ENCODE measurements at places on chromosomes 1 and 21.

DNA sequence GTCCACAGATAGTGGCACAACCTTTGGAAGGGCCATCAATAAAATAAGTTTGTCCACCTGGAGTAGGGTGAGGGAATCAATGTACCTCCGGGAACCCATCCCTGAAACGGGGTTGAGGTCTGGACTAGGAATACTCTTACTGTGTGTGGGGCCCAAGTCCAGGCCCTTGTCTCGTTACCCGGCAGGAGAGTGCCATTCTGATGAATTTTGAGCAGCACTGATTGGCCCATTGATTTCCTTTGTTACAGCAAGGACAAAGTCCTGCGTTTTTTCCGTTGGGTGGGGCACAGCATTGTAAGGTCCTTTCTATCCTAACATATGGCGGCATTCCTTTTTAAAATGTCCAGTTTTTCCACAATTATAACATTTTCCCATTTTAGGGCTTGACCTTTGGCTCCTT, 75.2 kb downstream of the AXDND1 start:
- DNase-seq, result no peak

DNA sequence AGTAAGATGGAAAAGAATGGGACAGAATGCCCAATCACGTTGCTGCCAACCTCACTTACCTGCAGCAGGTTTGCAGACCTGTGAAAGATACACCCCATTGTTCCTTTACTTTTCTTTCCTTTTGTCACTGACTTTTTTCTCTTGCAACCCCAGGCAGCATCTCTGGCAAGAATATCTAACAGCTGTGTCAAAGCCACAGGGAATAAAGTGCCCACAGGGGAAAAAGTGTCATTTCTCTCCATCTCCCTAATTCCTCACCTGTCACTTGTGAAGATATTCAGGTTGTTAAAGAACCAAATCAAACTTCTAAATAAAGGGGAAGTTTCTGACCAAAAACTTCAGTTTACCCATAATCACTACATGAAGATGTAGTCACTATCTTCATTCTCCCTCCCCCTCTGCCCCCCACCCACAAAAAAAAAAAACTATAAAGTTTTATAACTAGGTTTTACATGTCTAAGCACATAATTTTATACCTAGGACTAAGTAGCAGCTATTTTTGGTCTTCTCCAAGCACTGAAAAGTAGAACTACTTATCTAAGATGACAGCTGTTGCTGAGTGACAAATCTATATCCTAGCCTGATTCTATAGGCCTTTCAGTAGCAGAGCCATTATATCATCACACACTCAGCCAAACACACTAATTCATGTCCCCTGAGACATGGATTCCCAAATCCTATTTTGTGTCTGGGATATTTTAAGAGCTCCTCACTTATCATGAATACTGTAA, 54.9 kb downstream of the TBX15 start:
- no peak for DNase-seq

GRCh38 chr1:81374481-81374880, 426.3 kb upstream of the ADGRL2 start:
- DNase-seq, result no peak

DNA sequence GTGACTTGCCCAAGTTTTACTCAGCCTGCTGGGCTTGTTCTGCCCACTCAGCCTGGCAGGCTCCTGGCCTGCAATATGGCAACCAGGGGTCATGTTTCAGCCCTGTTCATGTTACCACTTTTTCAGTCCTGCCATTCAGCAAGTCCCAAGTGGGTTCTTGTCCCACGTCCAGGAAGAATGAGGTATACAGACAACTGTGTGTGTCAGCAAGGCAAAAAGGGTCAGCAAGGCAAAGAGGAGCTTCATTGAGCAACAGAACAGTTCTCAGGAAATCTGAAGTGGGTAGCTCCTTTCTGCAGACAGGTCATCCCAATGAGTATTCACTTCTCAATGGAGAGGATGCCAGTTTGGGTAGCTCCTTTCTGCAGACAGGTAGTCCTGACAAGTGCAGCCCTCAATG, 1233.3 kb upstream of the B3GALT2 start:
- DNase-seq, result no peak

DNA sequence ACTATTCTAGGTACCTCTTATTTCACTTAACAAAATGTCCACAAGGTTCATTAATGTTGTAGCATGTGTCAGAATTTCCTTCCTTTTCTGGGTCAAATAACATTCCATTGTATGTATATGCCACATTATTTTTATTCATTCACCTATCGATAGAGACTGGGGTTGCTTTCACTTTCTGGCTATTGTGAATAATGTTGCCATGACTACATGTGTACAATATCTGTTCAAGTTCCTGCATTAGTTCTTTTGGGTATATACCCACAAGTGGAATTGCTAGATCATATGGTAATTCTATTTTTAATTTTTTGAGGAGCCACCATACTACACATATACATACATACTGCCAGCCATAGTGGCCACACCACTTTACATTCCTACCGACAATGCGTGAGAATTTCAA, 158.4 kb downstream of the ZZZ3 start:
- DNase-seq, result no peak

DNA sequence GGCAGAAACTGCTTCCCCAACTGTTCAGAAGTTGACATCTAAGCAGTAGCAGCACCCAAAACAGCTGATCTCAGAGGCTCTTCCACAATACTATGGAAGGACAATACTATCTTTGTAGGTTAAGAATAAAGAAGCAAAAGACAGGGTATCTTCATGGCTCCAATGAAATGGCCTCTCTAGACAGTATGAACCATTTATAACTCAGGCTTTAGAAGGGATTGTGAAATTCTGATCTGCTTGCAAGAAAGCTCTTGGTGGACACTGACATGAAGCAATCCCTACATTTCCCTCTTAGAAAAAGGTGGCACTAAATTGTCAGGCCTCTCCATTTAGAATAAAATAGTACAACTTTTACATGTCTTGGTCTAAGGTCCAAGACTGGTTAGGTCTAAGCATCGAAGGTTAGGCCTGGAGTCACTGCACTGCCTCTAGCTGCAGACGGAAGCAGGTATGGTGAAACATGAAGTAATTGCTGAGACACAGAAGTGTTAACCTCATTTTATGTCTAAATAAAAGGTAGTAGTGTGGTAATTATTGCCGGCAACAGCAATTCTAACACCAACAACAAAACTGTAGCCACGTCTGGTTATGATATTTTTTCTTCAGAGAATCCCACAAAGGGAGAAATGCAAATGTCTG, 50.6 kb upstream of the HP1BP3 start:
- no peak for DNase-seq

DNA sequence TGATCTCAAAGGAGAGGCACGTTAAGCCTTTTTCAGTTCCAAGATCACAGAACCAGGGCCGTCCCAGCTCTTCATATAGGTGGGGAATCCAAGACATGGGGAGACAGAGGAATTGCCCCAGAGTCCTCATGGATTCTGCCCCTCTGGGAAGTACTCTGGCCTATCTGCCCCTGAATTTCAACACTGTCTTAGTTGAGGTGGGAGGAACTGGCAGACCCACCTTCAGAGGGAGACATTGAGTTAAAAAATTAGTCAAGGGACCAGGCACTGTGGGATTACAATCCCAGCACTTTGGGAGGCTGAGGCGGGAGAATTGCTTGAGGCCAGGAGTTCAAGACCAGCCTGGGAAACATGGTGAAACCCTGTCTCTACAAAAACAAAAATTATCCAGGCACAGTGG, 2.1 kb upstream of the KNCN start:
- no peak for DNase-seq

- DNase-seq, result no peak
Measured at GRCh38 chr1:199352351-199352750, 675.2 kb upstream of the NR5A2 start.

GRCh38 chr1:235736263-235736662, 86.7 kb upstream of the GNG4 start:
- no peak for DNase-seq

- DNase-seq, result no peak
Measured at GRCh38 chr21:29708401-29708800, 231.4 kb downstream of the GRIK1 start.

DNA sequence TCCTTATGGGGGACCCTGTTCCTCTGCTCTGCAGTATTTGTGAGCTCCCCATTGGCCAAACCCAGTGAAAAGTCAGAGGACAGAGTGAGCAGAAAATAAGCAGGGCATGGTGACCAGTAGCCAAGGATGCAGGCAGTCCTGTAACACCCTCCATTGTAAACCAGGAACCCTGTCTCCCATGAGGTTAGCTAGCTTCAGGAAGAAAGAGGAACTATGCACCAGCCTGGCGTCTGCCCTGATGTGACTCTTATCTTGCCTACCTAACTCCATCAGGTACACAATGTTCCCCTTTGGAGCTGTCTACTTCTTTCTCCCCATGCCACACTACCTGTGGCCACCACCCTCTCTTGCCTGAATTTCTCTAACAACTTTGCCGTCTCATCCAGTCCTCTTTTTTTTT, 119.2 kb downstream of the LRIG2 start:
- DNase-seq, result no peak

DNA sequence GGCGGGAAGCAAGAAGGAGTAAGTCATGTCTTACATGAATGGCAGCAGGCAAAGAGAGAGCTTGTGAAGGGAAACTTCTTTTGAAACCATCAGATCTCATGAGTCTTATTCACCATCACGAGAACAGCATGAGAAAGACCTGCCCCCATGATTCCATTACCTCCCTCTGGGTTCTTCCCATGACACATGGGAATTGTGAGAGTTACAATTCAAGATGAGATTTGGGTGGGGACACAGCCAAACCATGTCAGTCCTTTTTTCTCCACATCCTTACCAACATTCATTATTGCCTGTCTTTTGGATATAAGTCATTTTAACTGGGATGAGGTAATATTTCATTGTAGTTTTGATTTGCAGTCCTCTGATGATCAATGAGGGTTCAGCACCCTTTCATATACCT, 81.0 kb downstream of the DIRAS3 start:
- no peak for DNase-seq

DNA sequence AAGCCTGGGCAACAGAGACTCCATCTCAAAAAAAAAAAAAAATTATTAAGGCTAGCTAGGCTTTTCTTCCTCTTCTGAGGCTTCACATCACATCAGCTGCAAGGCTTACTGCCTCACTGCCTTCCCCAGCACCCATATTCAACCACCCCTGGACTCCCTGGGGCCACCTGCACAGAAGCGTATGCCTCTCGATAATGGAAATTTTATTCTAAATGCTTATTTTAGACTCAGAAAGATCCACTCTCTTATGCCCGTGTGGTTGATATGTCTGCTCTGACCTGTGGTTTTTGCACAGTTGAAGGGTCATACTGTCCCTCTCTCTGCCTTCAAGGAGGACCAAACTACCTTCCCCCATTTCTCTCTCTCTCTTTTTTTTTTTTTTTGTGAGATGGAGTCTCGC, 1.5 kb upstream of the FCRLA start:
- DNase-seq, result no peak

DNA sequence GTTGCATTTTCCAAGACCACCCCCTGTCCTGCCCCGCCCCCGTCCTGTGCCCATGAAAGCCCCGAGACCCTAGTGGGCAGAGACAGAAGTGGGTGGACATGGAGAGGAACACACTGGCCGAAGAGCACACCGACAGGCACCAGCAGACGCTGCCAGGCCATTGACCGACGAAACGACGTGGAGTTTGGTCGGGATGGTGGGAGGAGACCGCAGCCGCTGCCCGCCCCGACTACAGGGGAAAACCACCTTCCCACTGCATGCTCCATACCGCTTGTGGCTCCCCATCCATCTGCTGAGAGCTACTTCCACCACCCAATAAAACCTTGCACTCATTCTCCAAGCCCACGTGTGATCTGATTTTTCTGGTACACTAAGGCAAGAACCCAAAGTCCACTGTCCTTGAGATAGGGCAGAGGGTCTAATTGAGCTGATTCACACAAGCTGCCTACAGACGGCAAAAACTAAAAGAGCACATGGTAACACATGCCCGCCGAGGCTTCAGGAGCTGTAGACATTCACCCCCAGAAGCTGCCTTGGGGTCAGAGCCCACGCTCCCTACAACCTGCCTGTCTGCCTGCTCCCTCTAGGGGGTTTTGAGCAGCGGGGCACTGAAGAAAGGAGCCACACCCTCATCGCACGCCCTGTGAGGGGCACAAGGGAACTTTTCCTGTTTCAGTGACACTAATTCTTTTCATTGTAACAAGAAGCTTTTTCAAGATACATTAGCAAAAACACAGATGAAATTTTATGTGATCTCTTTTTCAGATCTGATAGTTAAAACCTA, 81.2 kb upstream of the RAB3GAP2 start:
- DNase-seq, result no peak

- DNase-seq, result no peak
Measured at GRCh38 chr1:184911103-184911745, 63.1 kb downstream of the NIBAN1 start.

GRCh38 chr1:24415910-24416665, 486 bp downstream of the NIPAL3 start:
- no peak for DNase-seq

- DNase-seq, result no peak
Measured at GRCh38 chr1:22778862-22779520, 68.4 kb downstream of the EPHB2 start.

- DNase-seq, result no peak
Measured at GRCh38 chr1:88698140-88698539, 14.1 kb downstream of the PKN2 start.

GRCh38 chr1:172637522-172637921, 21.4 kb upstream of the FASLG start:
- no peak for DNase-seq

GRCh38 chr1:66951513-66951912, 26.7 kb downstream of the MIER1 start:
- DNase-seq, result no peak

DNA sequence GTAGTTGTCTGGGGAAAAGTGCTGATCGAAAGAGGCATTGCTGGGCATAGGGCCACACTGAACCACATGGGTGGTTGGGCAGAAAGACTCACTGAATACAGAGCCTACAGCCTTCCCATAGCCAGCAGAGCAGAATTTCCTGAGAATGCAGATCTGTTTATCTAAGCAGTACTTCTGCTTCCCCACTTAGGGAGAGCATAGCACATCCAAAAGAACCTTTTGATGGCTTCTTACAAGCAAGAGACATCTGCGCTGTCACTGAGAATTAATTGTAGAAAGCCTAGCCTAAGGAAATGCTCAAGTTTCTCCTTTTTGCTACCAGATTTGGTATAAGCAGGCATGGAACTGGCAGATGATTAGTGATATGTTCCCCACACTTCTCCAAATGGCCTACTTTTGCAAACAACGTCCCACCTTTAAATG, 13.0 kb upstream of the KLHDC8A start:
- no peak for DNase-seq

- no peak for DNase-seq
Measured at GRCh38 chr1:19976317-19977003, 3.0 kb downstream of the PLA2G2A start.

GRCh38 chr1:66438062-66438461, 95.9 kb upstream of the SGIP1 start:
- no peak for DNase-seq

DNA sequence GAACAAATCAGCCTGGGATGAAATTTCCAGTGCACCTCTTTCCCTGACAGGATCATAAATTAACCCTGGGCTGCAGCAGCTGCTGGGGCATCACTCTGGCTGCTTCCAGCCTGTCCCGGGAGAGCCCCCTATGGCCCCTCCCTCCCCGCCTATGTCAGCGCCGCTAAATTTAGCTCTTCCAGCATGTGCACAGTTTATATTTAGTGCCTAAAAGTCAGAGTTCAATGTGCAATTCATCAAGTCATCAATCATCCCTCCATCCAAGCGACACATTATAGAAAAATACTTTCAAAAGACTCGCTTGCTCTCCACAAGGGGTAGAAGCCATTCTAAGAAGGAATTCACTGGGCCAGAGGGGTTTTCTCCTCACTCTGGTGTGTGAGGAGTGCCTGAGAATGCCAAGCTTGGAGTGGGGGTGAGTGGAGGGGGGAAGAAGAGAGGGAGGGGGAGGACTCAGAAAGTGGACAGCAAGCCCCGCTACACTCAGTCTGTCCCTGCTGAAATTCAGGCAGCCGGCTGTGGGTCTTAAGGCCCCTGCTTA, 37.4 kb downstream of the XCL1 start:
- DNase-seq, result no peak
